Activated effector memory CD4-positive, alpha-beta T cell treated with anti-CD3 and anti-CD28 coated beads, Interleukin-2, amount 50 U/mL, for 16 hours (primary cell): ENCODE measurements at places on chromosomes 6 and 20.

DNA sequence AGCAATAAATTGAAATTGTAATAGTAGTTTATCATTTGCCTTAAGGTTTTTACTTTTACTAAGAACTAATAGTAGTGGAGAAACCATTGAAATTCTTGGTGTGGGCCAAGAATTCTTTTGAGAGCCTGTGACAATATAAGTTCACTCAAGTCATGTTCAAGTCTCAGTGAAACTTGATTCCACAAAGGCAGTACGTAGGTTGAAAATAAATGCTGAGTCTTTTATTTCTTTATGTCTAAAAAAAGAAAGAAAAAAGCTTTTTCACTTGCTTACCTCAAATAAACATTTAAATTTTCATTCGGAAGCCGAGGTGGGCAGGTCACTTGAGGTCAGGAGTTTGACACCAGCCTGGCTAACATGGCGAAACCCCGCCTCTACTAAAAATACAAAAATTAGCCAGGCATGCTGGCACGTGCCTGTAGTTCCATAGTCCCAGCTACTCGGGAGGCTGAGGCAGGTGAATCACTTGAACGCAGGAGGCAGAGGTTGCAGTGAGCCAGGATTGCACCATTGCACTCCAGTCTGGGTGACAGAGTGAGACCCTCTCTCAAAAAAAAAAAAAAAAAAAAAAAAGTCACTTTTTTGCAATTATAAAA lies 57.8 kb upstream of the NELFCD start:
- no peak for DNase-seq

GRCh38 chr20:63941282-63942081 lies 14.7 kb downstream of the UCKL1 start:
- peak; percentile 87 for DNase-seq

- DNase-seq = no peak
Observed at GRCh38 chr20:41608606-41609005, 9.6 kb downstream of the CHD6 start.

DNA sequence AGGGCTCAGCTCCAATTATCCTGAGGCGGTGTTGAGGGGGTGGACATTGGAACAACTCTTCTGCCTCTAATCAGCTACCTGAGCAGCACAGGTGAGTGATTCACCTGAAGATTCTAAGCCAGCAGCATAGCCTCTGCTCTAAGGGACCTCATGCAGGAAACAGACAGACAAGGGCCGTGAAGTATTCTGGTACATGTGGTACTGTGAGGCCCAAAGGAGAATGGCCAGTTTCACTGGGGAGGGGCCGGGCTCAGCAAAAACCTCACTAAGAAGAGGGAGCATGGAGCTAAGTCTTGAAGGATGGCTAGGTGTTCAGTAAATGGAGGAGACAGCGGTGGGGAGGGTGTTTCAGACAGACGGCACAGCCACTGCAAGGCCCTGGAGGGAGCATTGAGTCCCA lies 58.5 kb upstream of the CCDC167 start:
- no peak for DNase-seq

GRCh38 chr6:136466777-136467176 lies 83.4 kb downstream of the MAP7 start:
- DNase-seq = no peak

DNA sequence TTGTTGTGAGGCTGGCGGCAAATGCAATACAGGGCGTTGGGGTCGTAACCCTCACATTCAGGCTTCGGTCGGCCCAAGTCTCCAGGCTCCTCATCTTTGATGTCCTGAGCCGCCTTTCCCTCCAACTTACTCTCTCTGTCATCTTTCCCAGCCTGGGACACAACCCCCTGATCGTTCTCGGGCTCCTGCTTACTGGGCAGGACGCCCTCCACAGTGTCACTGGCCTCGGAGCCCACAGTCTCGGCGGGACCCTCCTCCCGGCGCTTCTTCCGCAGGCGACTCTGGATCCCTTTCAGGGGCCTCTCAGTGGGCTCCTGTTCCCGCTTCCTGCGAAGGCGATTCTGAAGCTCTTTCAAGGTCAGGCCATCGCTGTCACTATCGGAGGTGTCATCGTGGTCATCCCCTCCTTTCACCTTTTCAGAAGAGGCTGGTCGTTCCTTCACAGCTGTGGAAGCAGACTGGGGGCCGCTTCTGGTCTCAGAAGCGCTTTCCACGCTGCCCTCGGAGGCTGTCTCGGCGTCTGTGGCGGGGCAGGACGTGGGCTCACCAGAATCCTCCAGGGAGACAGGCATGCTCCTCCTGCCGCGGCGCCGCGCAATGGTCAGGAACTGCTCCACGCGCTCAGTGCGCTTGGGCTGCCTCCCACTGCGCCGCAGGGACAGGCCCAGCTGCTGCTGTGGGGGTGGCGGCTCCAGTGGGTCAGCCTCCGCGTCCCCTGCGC lies 15.4 kb downstream of the DIDO1 start:
- no peak for DNase-seq

- DNase-seq = no peak
Observed at GRCh38 chr20:9332791-9333479, 181.5 kb upstream of the LAMP5 start.

GRCh38 chr6:143699430-143699825 lies 21.7 kb downstream of the PHACTR2 start:
- DNase-seq = no peak

DNA sequence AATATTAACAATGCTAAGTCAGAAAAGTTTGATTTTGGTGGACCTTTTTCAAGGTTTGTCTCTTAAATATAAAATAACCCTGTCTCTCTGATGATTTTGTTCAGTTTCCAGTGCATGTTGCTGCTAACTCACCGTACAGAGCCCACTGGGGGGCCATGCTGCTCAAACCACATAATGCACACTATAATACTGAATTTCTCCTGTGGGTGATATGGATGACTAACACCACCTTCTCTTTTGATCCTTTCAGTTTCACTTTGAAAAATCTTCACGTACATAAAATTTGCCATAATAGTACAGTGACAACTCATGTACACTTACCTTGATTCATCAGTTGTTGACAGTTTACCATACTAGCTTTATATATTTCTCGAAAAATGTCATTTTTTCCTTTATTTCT lies 506.6 kb upstream of the MAN1A1 start:
- peak; percentile 62 for DNase-seq

- DNase-seq = no peak
Observed at GRCh38 chr6:142381845-142382378, 80.1 kb downstream of the ADGRG6 start.

DNA sequence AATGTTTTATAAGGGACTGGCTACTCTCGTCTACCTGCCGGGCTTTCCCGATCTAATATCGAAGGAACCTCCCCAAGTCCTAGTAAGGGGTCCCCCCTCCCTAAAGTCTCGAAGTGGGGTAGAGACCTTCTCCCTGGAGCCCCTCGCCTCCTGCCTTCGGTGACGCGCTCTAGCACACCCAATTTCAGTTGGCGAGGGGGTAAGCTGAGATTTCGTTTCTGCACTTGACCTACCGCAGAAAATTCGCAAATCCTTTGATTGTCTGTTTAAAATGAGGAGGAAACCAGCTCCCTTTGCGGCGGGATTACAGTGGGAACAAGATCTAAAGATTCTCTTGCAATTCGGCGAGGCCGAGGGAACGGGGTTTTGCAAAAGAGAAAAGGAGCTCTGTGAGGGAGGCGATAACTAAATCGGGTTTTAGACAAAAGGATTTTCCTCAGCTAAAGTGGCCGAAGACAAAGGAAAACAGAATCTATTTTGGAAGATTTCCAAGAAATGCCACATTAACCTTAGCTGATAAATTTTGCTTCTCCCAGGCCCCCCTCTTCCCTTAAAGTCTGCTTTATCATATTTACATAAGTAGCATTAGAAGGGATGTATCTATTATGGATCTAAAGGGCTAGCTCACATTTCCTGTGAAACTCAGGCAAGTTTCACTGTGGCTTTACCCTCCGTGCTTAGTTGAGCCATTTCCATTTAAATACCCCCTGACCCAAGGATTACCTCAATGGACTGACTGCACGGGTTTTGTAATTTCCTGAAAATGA lies 8.4 kb downstream of the SIM1 start:
- no peak for DNase-seq

GRCh38 chr6:158005626-158006180 lies 24.0 kb downstream of the SYNJ2 start:
- no peak for DNase-seq

DNA sequence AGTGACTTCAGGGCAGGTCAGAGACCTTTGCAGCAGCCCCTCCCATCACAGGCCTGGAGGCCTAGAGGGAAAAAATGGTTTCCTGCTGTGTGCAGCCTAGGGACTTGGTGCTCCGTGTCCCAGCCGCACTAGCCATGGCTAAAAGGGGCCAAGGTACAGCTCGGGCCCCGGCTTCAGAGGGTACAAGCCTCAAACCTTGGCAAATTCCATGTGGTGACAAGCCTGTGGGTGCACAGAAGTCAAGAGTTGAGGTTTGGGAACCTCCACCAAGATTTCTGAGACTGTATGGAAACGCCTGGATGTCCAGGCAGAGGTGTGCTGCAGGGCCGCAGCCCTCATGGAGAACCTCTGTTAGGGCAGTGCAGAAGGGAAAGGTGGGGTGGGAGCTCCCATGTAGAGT lies 34.0 kb downstream of the UBE3D start:
- DNase-seq = no peak

DNA sequence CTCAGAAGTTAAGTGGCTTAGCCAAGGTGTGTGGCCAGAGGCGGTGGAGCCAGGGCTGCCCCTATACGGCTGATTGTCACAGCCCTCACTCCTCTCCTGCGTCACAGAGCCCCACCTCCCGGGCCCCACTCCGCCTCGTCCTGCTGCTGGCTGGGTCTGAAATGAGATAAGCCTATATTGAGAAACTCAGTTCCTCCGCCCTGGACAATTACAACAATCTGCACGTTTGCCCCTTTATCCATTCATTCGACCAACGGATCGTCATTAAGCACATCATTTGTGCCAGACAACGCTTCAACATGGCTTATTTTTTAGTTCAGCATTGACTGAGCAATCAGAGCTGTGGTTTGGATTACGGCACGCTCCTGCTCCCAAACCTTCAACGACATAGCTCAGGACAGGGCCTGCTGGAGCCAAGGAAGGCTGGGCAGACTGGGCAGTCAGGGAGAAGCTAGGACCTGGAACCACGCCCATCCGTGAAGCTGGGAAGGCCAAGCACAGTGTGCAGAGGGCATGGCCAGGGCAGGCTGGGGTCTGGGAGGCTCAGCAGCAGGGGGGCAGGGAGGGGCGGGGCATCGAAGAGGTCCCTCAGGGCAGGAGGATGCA lies 16.6 kb upstream of the EZR start:
- DNase-seq = no peak

DNA sequence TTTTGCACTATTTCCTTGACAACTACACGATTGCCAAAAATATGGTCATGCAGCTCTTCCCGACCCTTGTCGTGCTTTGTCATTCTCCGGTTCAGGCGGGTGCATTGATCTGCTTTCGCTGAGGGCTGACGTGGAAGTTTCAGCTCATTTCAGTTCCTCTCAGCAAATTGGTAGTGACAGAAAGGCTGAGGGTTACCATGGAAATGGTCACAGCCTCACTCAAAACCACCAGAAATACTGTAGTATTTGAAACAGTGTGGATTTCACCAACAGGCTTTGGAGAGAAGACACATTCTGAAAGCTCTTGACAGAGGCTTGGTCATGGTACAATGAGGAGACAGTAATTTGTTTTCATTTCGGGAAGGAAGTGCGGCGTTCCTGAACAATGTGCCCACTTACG lies 99.7 kb upstream of the EXOC2 start:
- no peak for DNase-seq

DNA sequence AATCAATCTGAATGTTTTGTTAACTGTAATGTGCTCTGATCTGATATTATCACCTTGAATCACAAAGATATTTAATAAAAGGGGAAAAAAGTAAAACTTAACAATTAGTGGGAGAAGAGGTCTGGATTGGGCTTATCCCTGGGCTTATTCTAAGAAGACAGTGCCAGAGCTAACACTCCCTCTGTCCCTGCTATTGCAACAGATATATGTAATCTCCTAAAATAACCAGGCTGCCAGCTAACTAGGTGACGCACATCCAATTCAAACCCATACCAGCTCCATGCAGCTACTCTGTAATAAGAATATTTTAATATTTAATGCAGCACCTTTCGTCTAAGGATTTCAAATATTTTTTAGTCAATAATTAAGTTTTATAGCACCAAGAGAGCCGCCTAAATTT lies 330.1 kb upstream of the MARCKS start:
- no peak for DNase-seq

- DNase-seq = no peak
Observed at GRCh38 chr6:21382821-21383449, 210.6 kb upstream of the SOX4 start.

DNA sequence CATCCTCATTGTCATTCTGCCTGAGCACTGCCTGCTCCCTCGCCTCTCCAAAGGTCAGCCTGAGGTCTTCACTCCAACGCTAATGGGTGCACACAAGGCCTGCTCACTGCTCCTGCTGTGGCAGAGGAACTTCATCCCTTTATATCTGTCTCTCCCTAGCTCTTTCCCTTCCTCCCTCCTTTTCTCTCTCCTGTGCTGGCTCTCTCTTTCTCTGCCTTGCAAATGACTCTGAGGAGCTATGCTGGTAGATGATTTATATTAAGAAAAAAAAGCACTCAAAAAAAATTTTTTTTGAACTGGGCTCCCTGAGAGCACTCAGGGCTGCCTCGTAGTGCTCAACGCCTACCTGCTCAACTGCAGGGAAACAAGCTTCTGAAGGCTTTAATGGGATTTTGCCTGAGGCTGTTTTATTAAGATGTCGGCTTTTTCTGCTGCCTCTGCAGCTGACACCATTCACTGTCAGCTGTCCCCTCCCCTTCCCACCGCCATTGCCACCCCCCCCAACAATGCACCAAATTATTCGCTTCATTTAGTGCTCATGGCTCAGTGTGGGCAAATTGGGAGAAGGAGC lies 137.7 kb upstream of the DEFB112 start:
- DNase-seq = no peak

- DNase-seq = no peak
Observed at GRCh38 chr6:115706324-115706723, 354.4 kb downstream of the FRK start.

DNA sequence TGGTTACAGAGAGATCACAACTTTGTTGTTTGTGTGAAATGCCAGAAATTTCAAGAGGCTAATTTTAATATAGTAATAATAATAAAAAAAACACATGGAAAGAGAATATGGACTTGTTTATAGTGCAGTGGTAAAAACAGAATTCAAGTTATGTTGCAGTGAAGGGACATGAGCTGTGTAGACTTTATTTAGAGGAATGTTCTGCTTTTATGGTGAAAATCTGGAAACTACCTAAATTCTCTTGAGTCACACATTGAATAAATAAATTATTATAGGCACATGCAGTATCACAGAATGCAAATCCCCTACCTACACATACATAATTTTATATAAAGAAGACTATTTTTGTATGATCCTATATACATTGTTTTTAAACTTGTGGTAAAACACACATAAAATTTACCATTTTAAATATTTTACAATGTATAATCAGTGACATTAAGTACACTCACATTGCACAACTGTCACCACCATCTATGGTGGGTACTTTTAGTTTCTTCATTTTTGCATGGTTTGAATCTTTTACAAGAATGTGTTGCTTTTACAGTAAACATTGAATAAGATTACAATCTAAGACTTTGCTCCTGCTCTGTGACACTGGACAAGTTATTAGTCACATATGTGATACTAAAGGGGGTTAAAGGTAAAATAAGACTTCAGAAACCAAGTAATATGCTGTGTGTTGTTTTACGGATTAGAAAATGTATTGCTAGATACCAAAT lies 107.4 kb downstream of the B3GAT2 start:
- DNase-seq = no peak

GRCh38 chr6:159309723-159310122 lies 140.5 kb downstream of the FNDC1 start:
- DNase-seq = no peak

- DNase-seq = no peak
Observed at GRCh38 chr20:24016607-24017457, 28.3 kb upstream of the GGTLC1 start.
